ENCODE measurements at places on chromosomes 1 and 21.

DNA sequence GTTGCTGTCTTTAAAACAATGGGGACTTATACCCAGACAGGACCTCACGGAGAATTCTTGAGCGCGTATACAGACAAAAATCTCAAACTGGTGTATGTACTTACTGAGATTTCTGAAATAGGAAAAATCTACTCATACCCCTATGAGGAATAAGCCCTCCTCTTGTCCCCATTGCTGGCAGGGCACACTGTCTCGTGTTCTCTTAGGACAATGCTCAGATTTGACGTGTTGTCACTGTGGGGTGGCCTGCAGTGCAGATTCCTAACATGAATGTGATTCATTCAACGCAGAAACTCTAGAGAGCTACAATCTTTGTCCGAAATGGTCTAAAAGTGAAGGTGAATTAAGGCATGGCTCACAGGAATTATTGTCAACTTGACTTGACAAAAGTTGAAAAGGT, 31.1 kb upstream of the PDE9A start:
- DNase-seq = no peak

- DNase-seq = no peak
These were observed 22.3 kb downstream of the CD34 start for GRCh38 chr1:207888652-207889051.

DNA sequence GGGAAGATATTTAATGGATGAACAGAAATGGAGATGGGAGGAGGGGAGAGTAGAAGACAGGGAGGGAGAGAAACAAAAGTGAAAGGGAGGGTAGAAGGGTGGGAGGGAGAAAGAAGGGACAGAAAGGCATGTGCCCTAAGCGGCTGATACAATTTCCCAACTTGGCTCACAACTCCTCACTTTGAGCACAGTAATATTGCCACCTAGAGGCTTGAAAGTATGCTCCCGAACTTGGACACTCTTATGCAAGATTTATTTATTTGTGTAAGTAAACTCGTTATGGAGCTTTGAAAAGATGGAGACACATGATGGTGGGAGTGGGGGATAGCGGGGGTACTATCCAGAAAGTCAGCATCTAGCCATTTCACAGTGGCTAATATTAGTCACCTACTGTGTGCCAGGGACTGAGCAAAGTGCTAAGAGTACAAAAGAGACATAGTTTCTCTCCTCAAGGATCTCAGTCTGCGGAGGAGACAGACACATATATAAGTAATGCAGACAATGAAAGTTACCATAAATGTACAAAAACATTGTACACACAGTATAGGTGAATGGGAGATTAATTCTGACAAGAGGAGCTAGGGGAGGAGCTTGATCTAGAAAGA, 189.7 kb downstream of the SEC16B start:
- DNase-seq = no peak

DNA sequence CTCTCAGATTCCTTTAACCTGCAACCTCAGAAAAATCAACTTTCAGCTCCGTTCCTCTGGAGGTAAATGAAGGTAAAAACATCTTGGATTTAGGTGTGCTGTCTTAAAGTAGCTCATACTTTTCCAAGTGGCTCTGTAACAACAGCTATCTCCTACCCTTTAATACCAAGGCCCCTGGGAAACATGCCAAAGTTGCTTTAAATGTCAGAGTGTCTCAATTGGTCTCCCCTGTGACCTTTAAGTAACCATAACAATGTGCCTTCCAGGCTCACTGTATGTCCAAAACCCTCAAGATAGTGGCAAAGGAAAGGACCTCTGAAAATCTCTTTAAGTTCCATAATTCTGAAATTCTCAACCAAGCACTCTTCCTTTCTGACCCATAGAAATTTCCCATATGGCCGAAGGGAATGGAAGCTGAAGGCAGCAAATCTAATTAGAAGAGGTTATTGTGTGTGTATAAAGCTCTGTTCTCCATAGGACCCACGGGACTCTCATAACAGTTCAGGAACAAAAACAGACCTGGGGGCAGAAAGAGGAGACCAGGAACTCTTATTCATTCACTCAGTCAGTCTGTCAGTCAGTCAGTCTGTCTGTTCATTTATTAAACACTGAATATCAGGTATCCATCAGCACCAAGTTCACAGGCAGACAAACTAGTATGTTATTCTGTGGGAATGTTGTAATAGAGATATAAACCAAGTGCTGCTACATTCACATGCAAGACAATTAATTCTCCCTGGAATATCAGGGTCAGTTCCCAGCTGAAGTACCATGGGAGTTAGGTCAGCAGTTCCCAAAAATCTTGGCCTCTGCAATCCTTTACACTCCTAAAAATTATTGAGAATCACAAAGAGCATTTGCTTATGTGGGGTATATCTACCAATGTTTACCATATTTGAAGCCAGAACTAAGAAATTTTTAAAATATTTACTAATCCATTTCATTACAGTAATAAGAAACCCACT, 19.1 kb downstream of the ASTN1 start:
- DNase-seq = no peak

GRCh38 chr1:158706096-158706495, 5.6 kb upstream of the OR6K2 start:
- DNase-seq = no peak

- no peak for DNase-seq
These were observed 166.6 kb downstream of the CLEC20A start for GRCh38 chr1:178330153-178330552.

DNA sequence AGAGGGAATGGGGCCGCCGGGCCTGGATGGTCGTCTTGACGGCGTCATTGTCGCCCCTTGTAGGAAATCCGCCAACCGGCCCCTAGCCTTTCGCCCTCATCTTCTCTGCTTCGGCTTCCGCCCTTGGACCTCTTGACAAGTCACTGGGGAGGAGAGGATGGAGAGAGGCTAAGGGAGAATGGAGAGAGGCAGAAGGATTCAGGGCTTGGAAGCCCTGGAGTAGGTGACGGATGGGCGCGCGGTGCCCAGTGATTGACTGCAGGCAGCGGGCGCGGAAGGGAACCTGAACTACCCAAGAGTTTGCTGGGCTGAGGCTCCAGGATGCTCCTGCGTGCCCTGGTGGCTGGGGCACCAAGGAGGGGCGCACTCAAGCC, 651 bp downstream of the PDE4B start:
- DNase-seq = no peak

DNA sequence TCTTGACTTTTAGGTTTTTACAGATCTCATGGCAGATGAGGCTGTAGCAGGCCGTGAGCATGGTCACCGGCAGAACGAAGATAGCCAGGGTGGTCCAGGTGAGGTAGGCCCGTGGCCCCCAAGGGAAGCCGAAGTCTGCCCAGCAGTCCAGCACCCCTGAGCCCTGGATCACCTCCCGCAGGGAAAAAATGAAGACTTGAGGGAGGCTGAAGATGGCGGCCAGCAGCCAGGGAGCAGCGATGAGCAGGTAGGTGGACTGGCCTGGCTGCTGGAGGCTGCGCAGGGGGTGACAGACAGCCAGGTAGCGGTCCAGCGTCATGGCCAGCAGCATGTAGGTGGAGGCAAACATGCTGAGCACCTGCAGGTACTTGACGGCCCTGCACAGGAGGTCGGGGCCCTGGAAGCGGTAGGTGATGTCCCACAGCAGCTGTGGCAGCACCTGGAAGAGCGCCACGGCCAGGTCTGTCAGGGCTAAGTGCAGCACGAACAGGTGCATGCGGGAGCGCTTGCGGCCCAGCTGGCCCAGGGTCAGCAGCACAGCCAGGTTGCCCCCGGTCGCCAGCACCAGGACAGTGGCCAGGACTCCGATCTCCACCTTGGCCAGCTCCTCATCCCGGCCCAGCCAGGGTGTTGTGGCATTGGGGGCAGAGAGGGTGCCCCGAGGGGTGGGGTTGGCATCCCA, 856 bp downstream of the AVPR1B start:
- no peak for DNase-seq

DNA sequence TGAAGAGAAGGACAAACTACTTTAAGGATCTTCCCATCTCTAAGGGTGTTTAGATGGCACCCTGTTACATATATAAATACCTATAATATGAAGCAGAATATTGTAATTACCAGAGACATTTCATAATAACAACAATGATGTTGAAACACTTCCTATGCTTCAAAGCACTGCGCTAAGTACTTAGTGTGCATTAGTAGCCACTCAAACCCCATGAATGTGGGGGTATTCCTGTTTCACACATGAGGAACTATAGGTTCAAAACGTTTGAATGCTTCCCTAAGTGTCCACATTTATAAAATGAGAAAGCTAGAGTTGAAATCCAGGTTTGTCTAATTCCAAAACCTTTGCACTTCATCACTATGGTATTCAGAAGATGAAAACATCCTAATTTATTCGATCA, 18.5 kb upstream of the OR10J5 start:
- no peak for DNase-seq

GRCh38 chr1:14507262-14507661, 91.2 kb upstream of the KAZN start:
- DNase-seq = no peak

DNA sequence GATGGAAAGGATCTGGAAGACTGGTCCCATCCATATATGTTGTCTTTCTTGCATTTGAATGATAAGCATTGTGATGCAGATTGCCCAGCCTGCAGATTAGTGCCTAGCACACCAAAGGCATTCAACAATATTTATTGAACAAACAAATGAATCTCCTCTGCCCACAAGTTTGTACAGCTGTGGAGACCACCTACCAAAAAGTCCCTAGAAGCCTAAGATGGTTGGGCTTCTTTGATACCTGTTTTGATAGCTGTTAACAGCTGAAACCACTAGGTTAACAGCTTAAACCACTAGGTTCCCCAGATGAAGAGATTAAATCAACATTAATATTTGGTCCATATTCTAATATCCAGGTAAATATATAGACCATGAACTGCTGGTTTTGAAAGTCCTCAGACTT, 9.8 kb downstream of the DUSP10 start:
- DNase-seq = no peak

Measured in stimulated activated CD4-positive, alpha-beta T cell treated with anti-CD3 and anti-CD28 coated beads, Interleukin-15, amount 100 ng/mL, for 1 hour (primary cell).